ENCODE measurements at places on chromosomes 11 and 22. TPM values are rescaled to one million over a fixed set of nuclear protein-coding genes. Genes with fewer than 3 reads are reported as not detected.

IGSF22 gene
- total RNA-seq, result 2.4 TPM

DNA sequence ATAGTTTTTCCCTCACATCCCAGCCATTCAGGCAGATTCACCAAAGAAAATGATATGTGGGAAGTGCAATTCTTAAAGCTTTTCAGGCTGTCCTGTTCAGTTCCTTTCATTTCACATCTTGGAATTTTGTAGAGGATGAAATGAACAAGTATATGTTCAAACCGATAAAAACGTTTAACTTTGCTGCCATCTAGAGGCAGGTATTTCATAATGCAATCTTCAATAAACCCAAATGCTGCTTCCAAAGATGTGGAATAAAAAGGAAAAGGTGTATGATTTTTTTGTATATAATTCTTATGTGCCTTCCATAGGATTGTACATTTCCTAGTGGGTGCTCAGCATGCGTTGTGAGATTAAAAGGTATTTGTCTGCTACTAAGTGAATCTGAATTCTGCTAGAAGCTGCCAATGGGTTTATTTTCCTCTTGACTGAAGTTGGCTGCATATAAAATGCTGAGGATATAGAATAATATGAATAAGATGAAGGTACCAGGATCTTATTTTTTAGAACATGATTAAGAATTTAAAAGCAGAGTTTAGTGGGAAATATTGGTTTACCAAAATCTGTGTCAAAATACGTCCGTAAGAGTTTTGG is 199.3 kb downstream of the PGR start:
- DNase-seq, result no peak

DNA sequence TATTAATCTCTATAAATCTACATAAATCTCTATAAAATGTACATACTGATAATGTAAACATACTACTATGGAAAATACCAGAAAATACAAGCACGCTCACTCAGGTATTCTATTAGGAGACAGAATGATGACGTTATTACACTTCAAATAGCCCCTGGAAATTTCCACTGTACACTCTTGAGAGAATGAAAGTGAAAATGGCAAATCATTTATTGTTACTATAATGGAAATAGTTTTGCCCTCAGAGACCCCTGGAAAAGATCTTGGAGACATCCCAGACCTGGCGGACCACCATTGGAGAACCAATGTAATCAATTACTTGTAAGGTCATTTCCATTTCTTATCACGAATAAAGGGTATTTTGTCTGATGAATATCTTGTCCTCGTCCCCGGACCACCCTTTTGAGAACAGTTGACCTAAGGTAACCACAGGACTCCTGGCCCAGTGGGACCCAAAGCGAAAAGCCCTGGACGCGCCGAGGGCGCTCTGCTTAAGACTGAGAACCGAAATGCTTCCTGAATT is 509 bp upstream of the PRRG4 start:
- DNase-seq, result no peak

- DNase-seq, result peak; percentile 45
These were observed 849 bp downstream of the TCF20 start for GRCh38 chr22:42269432-42270175.

DNA sequence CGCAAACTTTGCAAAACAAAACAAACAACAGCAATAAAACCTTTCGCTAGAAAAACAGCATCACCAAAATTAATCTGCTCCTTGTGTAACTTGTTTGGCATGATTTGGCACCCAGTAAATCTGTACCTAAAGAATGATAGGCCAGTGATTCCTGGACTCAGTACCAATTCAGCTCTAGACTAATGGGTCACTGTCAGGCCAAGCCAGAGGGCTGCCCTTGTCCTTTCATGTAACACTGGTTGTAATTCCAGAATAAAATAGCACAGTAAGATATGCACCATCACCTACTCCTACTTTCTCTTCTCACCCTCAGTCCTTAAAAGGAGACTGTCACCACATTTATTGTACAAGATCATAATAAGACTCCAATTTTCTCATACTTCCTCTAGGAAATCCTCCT is 341.6 kb upstream of the PITPNB start:
- no peak for DNase-seq

NOX4 gene
- total RNA-seq, result 5.2 TPM

DNA sequence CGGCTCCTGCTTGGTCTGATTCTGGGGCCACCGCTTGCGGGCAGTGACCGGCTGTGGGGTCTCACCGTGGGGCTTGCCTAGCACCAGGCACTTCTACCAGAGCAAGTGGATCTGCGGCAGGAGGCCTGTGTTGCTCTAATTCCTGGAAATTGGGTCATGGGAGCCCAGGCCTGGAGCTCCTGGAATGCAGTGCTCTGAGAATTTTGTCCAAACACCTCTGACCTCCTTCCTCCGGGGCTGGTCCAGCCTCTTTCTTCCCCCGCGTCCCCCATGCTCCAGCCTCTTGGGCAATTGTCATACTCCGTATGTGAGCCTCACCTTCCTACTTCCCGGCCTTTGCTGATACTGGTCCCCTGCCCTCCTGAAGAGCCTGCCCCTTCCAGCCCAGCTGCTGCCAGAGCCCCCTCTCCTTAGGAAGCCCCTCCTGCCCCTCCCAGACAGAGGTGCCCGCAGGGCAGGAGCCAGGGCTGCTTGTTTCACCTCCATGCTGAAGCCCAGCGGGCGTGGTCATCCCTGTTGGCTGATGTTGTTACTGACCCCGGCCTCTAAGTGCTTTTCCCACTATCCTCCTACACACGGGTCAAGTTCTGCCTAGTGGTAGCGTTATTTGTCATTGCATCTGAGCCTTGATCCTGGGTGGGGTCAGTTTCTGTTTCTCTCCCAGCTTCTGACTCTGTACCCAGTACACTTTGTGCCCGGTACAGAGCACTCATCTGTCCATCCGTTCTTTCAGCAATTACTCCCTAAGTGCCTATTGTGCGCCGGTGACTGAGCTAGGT is 9.6 kb downstream of the MGAT3 start:
- DNase-seq, result no peak

GRCh38 chr11:70885281-70886231 is 366.8 kb downstream of the SHANK2 start:
- DNase-seq, result no peak

GRCh38 chr11:74460481-74461154 is 6.7 kb downstream of the KCNE3 start:
- no peak for DNase-seq

- peak; percentile 91 for DNase-seq
These were observed 65.1 kb upstream of the PPARA start for GRCh38 chr22:46084943-46085827.

BIK gene
- not detected for total RNA-seq

- no peak for DNase-seq
These were observed 33.6 kb downstream of the CYP2R1 start for GRCh38 chr11:14858404-14858803.

MS4A15 gene
- not detected for total RNA-seq

GAL3ST1 gene
- total RNA-seq, result 0.29 TPM

ABTB2 gene
- total RNA-seq, result 12.5 TPM

OR52I1 gene
- total RNA-seq, result not detected

HBE1 gene
- not detected for total RNA-seq

GRCh38 chr11:61546663-61547062 is 34.2 kb downstream of the SYT7 start:
- DNase-seq, result no peak

GRCh38 chr11:45698777-45699497 is 33.5 kb upstream of the CHST1 start:
- no peak for DNase-seq

LUZP2 gene
- total RNA-seq, result not detected

DNA sequence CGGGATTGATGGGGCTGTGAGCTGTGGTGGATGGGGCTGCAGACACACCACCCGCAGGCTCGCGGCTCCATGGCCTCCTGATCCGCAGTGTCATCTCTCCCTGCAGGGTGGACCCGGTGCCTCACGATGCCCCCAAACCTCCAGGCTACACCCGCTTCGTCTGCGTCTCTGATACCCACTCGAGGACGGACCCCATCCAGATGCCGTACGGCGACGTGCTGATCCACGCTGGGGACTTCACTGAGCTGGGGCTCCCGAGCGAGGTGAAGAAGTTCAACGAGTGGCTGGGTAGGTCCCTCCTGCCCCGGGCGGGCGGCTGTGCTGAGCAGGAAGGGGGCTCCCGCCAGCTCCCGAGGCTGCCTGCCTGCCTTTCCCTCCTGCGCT is 23.1 kb downstream of the MPPED1 start:
- no peak for DNase-seq

DNA sequence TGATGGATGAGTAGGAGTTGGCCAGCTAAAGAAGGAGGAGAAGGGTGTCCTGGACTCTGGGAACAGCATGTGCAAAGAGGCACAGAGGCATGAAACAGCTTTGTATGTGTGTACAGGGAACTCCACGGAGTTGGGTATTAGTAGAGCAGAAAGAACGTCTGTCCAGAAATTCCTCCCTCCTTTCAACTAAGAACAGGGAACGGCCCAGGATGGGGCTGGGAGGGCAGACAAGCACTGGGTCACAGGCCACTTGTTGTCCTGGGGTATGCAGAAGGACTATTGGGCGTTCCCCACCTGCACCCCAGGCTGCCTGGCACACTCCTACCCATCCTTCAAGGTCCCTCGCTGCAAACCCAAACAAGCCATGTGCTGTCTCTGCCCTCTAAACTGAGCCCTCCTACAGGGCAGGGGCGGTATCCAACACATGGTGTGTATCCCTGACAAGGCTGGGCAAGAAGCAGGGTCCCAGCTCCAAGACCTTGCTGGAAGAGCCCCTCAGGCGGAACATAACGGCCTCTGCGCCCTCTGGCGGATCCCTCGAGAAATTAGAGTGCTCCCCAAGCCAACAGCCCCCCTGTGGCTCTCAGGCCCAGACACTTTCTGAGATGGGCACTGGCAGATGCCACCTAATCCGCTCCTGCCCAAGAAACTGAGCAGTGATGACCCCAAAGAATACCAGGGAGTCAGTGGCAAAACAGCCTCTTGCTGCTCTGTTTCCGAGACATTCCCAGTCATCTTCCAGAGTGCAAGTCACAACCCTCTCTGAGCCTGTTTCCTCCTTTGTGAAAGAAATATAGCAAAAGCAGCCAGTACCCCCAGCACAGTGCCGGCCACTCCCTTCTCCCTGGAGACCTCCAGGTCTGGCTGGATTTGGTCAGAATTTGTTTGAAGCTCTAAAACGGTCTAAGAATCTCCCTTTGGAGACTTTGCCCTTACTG is 1.6 kb upstream of the ELFN2 start:
- peak; percentile 53 for DNase-seq

DNA sequence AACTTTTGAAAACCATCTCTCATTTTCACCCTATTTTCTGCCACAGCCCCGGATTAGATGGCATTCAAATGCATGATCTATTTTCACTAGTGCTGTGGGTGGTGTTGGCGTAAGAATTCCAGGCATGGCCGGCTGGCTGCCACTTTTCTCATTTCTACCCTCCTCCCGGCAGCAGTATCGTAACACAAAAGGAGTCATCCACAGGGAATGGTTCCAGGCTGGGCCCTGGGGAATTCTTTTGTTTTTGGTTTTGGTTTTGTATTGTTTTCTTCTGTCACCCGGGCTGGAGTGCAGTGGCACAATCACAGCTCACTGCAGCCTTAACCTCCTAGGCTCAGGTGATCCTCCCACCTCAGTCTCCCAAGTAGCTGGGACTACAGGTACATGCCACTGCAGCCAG is 13.8 kb downstream of the JAML start:
- DNase-seq, result peak; percentile 42

SMC1B gene
- not detected for total RNA-seq

DNA sequence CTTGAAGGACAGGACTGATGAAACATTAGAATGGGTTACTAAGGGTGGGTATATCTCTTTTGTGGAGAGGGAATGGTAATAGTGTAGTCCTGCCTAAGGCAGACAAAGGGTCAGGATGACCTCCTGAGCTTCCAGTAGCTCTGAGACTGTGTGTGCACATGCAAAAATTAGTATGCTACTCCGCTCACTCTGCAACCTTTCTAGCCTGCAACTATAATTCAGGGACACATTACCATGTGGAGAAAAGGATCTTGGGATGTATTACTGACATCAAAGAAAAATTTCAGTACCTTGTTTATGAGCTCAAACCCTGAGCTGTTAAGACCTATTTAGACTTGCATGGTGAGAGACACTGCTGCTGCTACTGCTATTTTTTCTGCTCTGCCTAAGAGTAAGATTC is 25.4 kb downstream of the LARGE2 start:
- DNase-seq, result no peak

- DNase-seq, result no peak
These were observed 57.5 kb upstream of the LYVE1 start for GRCh38 chr11:10625982-10626311.

LRRC4C gene
- 1.6 TPM for total RNA-seq

DNA sequence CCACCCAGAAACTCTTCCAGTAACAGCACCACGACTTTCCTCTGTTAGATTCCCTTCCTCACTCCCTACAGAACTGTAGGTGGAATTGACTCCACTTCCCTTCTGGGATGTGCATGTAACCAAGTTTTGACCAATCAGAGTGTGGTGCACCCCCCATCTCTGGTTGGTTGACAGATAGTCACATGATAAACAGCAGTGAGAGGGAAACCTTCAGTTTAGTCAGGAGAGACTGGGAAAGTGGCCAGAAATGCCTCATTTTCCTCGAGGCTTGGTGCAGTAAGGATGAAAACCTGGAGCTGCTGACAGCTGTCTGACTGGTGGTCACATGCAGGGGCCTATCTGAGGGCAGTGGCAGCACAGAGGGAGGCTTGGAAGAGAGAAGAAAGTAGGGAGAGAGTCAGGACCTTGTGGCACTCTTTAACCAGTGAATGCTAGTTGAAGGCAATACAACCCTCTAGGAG is 67.3 kb upstream of the GRK3 start:
- DNase-seq, result no peak

- no peak for DNase-seq
These were observed 20.3 kb upstream of the TNRC6B start for GRCh38 chr22:40157330-40157945.

DNA sequence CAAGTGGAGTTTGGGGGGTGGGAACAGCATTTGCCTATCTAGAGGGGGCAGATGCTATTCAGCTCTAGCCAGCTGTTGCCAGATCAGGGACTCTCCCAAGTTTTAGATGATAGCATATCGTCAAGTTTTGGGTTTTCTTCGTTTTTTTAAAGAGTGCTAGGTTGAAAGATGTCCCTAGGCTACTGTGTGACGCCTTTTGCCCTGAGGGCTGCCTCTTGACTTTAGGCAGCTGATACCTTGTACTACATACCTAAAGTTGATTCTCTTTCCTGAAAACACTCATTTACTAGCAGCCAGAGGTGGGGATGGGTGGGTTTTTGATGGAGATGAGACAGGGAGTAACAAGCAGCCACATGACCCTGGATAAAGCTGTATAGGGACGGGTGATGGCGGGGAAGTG is 87.1 kb downstream of the ABTB2 start:
- DNase-seq, result no peak

DNA sequence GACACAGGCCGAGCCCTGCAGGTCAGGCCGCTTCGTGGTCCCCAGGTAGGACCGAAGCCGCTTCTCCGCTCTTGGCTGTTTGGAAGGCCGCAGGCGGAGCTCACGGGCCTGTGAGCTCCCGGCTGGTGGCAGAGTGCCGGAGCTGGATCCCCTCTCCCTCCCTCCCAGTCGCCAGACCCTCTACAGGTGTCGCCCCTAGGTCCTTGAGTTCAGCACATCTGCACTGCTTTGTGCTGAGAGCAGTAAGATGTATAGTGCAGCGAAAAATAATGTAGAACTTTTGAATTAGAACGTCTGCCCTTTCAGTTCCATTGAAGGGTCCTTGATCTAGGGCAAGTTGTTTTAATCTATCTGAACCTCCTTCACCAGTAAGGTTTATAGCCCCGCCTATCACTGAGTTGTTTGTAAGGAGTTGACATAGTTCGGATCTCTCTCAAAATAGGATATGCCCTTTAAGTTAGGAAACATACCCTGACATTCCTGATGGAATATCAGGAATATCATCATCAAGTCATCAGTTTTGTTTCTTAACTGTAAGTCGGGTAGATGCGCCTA is 419 bp downstream of the ANKRD49 start:
- DNase-seq, result no peak

ST14 gene
- total RNA-seq, result 1.5 TPM

- peak; percentile 23 for DNase-seq
These were observed 3.3 kb upstream of the FXYD2 start for GRCh38 chr11:117827521-117828511.

All from left cardiac atrium (tissue), 4 donors.